ENCODE measurements at places on chromosomes 1 and 21.

GRCh38 chr1:219441884-219442283 is 171.0 kb downstream of the ZC3H11B start:
- no peak for DNase-seq

GRCh38 chr1:247417831-247418230 is 1.9 kb downstream of the NLRP3 start:
- DNase-seq: no peak

GRCh38 chr1:53620061-53620855 is 118.7 kb downstream of the GLIS1 start:
- DNase-seq: no peak

- DNase-seq: no peak
Observed at GRCh38 chr1:192171123-192171522, 12.9 kb downstream of the RGS18 start.

GRCh38 chr1:33826311-33826710 is 37.6 kb upstream of the HMGB4 start:
- no peak for DNase-seq

- DNase-seq: no peak
Observed at GRCh38 chr1:19495799-19496526, 10.6 kb upstream of the CAPZB start.

DNA sequence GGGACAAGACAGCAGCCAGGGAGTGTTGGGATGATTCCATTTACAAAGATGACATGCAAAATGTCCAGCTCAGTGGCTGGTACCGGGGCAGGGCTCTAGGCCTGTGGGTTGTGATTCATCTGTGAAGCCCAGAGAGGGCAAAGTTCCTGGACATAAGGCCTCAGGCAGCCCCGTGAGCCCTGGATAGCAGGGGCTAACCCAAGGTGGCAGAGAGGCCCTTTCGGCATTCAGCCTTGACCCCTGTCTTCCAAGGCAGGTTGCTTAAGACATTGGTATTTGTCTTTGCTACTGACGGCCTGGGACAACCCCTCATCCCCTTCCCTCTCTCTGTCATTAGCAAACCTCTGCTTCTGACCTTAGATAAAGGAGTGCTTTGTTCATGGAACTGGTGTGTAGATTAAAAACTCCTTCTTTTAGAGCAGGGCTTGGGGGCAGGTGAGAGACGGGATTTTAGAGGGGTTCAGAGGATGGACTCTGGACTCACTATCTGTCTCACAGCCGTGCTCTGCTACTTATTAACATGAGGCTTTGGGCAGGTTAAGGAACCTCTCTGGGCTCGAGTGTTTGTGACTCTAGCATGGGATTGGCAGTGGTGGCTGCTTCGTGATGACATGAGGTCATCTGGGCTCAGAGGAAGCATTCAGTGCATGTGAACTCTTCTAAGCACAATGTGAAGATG is 36.3 kb downstream of the TMEM51 start:
- no peak for DNase-seq

- no peak for DNase-seq
Observed at GRCh38 chr1:48688102-48688760, 88.5 kb downstream of the BEND5 start.

GRCh38 chr1:115727706-115728249 is 40.7 kb downstream of the CASQ2 start:
- DNase-seq: no peak

DNA sequence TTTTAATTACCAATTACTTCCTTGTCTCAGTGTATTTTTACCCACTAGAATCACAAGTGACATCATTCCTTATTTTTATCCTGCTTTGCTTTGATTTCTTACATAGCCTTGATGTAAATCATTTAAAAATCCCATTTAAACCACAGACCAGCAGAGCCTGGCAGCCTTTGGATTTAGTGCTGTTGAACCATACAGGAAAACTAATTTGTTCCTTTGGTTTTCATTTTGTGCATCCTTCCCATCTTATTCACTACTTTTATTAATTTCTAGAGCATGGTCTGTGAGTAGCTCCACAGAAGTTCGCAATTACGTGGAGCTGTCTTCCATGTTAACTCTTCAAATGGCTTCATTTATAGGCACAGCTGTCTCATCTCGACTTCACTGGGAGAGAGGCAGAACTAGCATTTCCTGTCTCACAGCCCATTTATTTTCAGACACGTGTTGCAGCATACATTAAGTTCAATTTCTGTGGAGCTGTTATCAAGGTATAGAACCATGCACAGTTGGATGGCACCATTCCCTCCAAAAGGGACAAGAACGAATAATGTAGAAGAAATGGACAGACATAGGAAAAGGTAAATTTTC is 235.3 kb downstream of the MRPL39 start:
- no peak for DNase-seq

DNA sequence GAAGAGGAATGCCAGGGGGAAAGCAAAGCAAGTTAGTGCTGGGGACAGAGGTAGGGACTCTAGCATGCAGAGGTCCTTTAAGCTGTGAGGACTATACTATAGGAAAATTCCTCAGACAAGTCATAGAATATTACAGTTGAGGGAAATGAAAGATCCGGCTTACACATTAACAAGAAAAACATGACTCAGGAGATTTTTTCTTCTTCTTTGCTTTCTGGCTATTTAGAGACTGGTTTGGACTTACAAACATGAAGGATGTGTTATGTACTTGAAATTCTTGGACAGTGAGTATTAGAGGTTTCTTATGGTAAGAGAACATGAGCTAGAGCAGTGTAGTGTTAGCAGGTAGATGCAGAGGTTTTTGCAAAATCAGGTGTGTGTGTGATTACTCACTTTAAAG is 24.9 kb downstream of the USP25 start:
- no peak for DNase-seq

DNA sequence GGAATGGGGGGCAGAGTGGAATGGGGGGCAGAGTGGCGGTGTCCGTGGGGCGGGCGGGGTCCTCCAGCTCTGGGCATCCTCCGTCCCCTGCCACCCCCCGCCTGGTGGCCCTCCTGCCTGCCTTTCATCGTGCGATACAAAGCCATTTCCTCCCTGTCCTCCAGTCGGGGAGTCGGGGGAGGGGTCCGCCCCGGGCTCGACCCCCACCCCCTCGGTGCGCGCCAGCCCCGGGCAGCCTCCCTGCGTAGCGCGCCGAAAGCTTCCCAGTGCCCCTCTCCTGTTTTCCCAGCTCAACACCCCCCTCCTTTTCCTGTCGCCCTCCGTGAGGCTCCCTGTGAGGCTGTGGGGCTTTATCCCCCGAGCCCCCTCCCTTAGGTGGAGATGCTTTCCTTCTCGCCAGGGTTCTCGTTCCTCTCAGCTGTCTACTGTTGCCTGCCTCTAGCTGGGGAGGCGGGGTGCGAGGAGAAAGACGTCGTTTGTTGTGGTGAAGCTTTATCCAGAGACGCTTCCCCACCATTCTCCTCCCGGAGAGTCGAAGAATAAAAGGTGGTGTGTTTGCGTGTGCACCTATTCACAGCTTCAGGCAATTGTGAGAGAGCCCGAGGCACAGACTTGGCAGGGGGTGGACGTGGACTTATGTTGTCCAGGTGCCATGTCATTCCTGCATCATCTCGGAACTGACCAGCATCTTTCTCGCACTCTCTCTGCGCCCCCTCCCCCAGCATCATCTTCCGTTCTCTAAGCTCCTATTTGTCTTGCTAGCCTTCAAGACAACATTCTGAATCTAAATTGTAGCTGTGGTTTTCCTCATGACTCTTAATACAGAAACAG is 848 bp downstream of the DNM3 start:
- DNase-seq: no peak

- DNase-seq: no peak
Observed at GRCh38 chr21:42063191-42063570, 7.9 kb upstream of the UMODL1 start.

- DNase-seq: no peak
Observed at GRCh38 chr1:85571828-85572227, 8.7 kb upstream of the CCN1 start.

DNA sequence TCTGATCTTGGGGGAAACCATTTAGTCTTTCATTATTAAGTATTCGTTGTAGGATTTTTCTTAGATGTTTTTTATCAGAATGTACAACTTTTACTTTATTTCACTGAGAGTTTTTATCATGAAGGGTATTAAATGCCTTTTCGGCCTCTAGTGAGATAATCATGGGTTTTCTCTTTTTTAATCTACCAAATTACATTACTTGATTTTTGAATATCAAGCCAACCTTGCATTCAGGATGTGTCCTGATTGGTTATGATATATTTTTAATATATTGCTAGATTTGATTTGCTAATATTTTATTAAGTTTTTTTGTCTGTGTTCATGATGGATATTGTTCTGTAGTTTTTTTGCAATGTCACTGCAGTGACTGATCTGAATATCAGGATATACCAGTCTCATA is 9.4 kb downstream of the NUF2 start:
- DNase-seq: no peak

- peak; percentile 43 for DNase-seq
Observed at GRCh38 chr1:2585318-2586092, 1.1 kb upstream of the PRXL2B start.

GRCh38 chr1:174005032-174005431 is 17.1 kb downstream of the RC3H1 start:
- no peak for DNase-seq

GRCh38 chr1:18234790-18235242 is 127.2 kb downstream of the IGSF21 start:
- no peak for DNase-seq

DNA sequence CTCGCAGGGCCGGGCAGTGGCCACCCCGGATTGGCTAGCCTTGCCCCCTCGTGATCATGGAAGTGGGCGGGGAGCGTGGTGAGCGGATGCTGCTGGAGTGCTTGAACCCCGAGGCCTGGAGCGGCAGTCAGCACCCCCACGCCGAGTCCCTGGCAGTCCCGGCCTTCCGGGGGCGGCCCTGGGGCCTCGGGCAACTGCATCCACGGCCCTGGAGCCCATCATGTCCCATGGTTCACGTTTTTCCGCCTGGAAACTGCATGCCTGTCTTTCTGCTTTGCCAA is 45.6 kb downstream of the CDC7 start:
- DNase-seq: no peak

GRCh38 chr1:182229921-182230491 is 161.6 kb downstream of the GLUL start:
- no peak for DNase-seq

- DNase-seq: no peak
Observed at GRCh38 chr1:172778456-172779455, 119.9 kb downstream of the FASLG start.

- DNase-seq: no peak
Observed at GRCh38 chr1:219882096-219882495, 46.3 kb downstream of the SLC30A10 start.

- no peak for DNase-seq
Observed at GRCh38 chr1:81974222-81974841, 173.6 kb downstream of the ADGRL2 start.

DNA sequence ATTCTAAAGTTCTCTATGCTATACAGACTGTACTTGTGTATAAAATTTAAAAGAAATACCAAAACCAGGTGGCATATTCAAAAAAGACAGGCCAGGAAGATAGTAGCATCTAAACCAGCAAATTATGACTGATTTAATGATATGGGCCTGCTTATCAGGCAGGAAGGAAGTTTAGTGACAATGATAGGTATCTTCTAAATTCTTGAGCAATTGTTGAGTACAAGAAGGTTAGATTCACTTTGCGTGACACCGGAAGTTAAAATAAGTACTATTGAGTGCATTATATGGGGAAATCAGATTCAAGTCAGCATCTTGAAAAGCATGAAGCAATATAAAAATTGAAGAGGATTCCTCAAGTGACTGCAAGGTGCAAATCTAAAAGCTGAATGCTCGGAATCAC is 186.8 kb upstream of the RGS18 start:
- DNase-seq: no peak

GRCh38 chr1:26102119-26102518 is 9.5 kb upstream of the PDIK1L start:
- DNase-seq: no peak

GRCh38 chr21:38354746-38355145 is 98.0 kb downstream of the KCNJ15 start:
- DNase-seq: no peak

DNA sequence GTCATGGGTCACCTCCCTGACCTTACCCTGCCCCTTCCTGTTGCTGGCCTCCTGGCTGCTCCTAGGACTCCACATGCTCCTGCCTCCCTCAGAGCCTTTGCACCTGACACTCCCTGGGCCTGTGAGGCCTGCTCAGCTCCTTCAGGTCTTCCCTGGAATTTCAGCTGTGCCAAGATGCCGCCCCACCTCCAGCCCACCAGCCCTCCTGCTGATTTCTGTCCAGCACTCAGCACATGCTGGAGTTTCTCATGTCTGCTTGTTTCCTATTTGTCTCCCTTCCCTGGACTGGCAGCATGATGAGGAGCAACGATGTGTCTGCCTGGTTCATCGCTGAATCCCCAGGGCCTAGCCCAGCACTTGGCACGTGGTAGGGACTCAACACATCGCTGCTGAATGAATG is 3.0 kb downstream of the MFAP2 start:
- DNase-seq: no peak

GRCh38 chr1:87399264-87399663 is 70.6 kb downstream of the LMO4 start:
- no peak for DNase-seq

- no peak for DNase-seq
Observed at GRCh38 chr1:97196825-97197516, 475.4 kb downstream of the PTBP2 start.

GRCh38 chr1:85088408-85088784 is 40.1 kb upstream of the MCOLN3 start:
- DNase-seq: no peak

DNA sequence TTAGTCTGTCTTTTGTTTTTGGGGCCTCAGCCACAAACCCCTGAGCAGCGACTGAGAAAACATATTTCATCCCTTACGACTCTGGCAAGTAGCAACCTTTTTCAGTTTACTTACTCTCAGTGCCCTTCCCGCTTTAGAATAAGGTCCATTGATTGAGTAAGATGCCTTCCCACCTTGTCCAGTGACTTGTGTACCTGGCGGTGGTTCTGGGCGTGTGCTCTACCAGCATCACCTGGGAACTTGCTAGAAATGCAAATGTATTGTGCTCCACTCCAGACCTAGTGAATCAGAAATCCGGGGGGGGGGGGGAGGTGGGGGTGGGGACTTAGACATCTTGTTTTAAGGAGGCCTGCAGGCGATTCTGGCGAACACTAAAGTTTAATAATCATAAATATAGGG is 72.1 kb downstream of the S1PR1 start:
- DNase-seq: no peak

DNA sequence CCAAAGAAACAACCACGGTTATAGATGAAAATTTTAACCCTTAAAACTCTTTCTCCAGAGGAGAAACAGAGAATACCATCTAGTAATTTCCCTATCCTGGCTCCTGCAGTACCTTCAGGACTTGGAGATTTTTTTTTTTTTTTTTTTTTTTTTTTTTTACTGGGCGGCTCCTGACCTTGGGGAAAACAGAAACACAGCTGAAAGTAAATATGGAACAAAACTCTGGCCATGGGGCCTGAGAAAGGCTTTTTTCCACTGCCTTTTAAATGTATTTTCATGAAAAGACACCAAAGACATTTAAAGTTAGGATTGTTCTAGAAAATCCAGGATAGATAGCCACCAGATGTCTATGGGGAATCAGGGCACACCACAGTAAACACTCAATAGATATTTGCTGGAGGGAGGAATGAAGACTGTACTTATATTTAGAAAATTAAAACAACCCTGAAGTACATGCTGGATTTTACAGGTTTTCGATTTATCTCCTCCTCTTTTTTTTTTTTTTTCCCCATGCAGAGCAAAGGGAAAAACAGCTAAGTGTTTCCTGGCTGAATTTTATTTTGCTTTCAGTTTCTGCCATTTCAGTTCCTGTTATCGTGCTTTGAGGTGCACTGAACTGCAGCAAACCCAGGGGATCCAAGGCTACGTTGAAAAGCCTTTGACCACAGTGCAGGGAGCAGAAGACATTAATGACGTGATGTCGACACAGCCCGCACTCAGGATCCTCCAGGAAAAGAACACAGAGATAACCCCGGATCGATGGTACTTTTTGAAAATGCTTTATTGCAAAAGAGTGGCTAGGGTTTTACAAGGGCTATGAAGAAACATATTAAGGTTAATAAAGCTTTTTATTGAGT is 35.7 kb upstream of the CNN3 start:
- DNase-seq: no peak
